ENCODE measurements at places on chromosomes 3 and 15.

DNA sequence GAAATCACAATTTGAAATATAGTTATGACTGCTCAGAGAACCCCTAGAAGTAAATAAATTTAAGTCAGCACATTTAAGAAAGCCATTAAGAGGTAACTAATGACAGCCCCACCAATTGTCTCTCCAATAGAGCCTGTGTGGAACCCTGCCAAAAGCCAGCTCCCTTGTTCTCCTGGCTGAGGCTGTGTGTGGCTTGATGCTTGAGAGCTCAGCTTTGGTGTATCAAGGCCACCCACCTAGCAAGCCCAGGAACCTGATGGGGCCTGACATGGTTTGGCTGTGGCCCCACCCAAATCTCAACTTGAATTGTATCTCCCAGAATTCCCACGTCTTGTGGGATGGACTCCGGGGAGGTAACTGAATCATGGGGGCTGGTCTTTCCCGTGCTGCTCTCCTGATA, 106.9 kb downstream of the LRRN1 start:
- DNase-seq, result no peak

- DNase-seq, result no peak
These were observed 5.2 kb downstream of the C3orf20 start for GRCh38 chr3:14680115-14680514.

DNA sequence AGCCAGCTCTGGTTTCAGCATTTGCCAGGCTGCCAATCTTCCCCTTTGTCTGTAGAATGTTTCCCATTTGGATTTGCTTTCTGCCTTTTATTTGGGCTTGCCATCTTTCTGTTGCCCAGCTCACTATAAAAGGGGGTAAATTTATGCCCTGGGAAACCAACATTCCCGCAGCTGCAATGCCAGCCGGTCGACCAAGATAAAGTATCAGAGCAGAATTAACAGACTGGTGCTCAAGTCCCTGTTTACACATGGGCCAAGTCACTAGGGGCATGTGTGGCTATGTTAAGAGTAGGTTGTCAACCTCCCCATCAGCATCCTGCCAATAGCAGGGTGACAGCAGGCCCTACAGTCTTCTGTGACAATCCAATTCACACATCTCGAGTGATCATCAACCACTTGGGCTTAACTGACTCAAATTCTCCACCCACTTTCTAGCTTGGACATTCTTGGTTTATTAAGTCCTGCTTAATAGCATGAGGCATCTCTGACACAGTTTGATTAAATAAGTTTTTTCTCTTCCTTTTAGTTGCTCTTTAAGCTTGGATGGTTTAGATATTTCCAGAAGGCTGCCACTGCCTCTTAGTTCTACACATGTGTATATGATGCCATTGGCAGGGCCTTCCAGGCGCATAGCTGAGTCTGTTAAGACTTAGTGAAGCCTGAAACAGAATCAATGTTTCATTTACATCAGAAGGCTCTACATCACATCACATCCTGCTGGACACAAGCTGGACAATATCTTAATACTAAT, 24.1 kb upstream of the VEPH1 start:
- DNase-seq, result no peak

DNA sequence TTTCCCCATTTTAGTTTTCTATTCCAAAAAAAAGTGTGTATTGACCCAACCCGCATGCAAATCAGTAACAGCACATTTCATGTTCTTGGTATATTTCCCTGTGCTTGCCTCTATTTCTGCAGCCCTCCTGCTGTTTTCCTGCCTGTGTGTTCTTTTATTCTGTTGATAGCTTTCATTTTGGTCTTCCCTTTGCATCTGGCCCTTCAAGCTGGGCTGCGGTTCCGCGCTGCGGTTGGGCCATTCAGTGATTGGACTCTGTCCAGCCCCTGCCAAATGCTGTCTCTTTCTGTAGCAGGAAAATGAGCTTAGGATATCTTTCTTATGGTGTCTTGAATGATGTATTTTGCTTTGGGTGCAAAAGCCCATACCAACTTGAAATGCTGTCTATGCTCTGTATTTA, 49.9 kb downstream of the ZNF621 start:
- no peak for DNase-seq

DNA sequence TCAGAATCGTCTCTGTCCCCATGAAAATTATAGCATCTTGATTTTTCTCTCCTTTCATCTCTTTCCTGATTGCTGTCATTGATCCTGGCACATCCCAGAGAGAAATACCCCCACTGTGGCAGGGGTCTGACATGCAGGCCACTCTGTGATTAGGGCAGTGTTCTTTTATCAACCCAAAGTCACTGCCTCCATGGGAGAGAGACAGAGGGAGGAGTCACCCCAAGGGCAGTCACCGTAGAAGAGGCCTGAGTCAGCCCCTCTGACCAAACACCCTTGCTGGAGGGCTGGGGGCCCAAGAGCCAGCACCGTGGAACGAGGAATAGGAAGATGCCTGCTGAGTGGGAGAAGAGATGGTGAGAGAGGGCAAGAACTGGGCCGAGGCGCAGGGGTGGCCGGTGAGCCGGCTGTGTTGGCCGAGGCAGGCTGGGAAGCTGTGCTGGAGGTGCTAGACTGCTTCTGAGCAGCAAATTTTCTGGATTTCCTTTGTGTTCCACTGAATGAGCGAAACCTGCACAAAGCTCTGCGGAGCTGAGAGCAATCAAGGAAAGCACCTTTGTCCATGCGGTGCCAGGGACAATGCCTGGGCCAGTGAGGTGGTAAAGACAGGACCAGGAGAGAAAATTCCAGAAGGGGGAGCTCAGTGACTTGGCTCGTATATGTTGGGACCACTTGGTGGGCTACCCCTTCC, 103.8 kb downstream of the ADCY5 start:
- no peak for DNase-seq

DNA sequence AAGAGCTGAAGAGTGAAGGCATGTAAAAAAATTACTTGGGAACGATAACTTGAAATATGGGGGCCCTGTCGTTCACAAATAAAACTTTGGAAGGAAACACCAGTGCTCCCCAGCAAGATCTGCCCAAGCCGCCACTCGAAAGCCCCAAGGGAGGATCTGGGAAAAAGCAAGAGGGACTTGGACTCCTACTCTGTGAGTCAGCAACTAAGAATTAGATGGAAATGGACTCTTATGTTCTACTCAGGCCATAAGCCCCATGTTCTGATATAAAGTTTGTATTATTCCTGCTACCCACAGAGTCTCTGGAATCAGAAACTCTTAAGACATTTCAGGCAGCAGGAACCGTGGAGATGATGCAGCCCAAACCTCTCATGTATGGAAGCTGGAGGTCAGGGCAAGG, 75.7 kb downstream of the ITGB5 start:
- DNase-seq, result no peak

GRCh38 chr3:11596387-11596786, 47.3 kb downstream of the VGLL4 start:
- DNase-seq, result no peak

DNA sequence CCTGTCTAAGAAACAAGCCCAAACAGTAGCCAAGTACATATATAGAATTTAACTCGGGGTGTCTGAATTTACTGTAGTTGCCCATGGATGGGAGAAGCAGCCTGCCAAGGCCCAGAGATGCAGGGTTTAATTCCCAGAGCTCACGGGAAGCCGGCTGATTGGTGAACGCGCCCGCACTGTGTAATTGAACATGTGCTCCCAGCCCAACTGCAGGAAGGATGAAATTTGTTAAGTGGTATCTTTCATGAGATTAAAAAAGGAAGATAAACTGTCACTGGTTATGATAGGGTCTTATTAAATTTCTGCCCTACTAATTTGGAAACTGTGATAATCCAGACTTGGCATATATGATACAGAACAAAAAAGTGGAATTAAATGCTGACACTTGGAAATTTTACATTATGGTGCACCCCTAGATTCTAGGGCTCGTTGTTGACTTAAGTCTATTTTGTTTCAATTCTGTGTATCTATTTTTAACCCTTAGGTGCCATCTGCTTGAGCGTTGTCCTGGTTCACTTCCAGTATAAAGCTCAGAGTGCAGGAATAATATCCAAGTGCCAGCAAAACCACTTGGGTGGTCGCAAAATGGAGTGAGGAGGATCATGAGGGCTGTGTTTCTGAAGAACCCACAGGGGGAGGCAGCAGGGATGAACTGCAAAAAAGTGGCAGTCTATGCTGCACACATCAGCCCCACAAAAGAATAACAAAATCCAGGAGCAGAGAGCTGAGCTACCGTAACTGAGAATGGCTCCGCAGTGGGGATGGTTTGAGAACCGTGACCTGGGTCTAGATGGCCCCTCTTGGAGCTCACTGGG, 13.8 kb upstream of the TMC3 start:
- DNase-seq, result no peak

DNA sequence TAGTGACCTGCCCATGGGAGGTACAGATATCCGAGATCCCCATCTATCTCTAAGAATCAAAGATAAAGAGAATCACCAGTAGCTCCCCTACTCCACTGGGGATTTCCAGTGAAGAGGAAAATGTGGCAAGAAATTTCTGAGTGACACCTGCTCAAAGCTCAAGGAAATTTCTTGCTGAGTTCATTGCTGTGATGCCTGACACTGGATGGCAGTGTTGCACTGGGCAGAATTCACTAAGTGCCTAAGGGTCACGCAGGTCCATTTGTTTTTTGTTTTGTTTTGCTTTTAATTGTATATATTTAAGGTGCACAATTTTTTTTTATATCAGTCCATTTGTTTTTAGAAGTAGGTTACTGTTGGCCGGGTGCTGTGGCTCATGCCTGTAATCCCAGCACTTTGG, 109.5 kb upstream of the KCNAB1 start:
- peak; percentile 32 for DNase-seq

DNA sequence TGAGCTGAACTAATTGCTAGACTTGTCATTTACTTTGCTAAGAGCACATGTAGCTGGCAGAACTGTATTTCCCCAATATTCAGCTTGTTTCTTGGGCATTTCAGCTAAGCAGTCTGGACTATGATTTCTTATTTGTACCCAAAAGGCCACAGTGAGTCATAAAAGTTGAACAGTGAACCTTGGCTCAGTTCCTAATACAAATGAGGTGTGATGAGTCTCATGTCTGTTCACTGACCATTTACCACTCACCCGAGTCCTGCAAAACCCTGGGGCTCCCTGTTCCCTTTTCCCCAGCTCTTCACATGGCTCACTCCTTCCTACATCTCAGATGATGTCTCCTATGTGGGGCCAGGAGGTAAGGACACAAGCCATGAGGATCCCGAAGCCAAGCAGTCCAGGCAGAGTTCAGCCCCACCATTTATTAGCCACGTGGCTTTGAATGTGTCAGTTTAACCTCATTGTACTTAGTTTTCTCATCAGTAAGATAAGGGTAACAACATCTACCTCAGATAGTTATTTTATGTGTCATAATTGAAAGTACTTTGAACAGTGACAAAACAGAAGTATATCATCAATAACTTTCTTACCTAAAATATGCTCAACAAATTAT, 239.3 kb downstream of the IL5RA start:
- DNase-seq, result no peak

- no peak for DNase-seq
These were observed 62.7 kb upstream of the SLCO3A1 start for GRCh38 chr15:91790836-91791235.

DNA sequence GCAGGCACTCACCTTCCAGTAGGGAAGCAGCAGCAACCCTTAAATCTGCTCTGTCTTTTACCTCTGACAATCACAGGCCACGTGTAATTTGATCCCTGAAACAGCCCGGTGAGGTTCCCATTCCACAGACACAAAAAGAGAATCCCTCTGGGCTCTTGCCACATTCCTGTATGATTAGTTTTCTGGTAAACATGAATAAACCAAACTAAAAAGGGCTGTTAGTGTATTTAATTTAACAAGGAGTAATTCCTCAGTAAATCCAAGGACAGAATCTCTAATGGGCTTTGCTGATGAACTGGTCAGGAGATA, 186.9 kb downstream of the FAM43A start:
- DNase-seq, result no peak

DNA sequence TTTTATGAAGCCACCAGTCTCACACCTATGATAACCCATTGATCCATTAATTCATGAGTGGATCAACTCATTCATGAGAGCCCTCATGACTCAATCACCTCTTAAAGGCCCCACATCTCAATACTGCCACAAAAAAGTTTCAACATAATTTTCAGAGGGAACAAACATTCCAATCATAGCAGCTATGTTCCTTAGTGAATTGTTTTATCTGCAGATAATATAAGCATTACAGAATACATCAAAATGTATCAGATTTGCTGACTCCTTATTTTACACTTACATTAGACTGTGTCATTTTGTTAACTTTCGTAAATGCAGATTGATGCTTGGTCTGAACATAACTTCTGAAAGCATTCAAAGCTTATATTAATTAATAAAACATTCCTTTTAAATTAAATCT, 155.3 kb upstream of the MBNL1 start:
- no peak for DNase-seq

DNA sequence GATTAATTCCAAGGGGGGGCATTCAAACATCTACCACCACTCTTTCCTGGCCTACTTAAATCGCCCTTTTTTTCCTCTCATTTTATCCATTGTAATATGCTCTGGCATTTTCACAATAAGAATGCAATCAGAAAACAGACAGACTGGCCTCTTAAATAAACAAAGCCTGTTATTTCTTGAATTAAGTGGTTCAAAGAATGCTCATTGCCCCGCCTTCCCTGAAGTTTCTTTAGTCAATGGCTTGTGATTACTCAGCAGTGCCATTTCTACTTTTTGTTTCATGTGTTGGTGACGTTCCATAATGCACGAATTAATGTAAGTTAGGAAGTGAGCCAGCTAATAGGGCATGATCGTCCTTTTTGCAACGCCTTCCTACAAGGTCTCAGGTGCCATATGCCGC, 68.0 kb downstream of the FBN1 start:
- DNase-seq, result no peak

DNA sequence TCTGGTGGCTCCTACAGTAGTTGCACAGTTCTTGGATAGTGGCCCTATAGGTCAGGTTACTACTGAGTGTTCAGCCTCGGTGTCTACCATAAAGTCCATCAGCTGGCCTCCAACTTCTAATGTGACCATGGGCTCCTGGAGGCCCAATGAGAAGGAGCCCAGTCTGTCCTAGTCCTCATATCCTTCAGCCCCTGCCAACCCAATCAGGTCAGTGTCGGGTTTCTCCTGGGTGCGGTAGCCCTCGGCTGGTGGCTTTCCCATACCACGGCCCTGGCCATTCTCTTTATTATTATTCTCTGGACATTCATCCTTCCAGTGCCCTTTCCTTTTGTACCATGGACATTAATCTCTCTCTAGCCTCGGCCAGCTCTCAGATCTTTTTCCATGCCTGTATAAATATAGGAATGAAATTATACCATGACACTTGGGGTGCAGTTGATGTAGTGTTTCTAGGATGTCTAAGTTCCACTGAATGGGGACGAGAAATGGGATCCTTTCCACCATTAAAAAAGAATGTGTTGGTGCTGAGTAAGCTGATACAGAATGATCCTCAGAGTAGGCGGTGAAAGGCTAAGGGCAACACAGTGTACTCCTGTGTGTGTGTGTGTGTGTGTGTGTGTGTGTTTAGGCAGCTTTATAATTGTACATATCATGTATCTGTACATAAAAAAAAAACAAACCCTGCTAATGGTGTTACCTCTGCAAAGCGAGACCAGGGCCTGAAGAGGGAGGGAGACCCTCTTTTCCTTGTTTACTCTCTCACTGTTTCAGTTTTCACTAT, 19.3 kb upstream of the NOX5 start:
- no peak for DNase-seq

Data from putamen (tissue), 1 donor.